Activated CD4-positive, alpha-beta T cell treated with anti-CD3 and anti-CD28 coated beads, Interleukin-2, amount 10 ng/mL, durations not matched to agents 7 days and 5 days (primary cell): ENCODE measurements at places on chromosomes 12 and 14. TPM values are rescaled to one million over a fixed set of nuclear protein-coding genes. Genes with fewer than 3 reads are reported as not detected.

GRCh38 chr12:57111031-57111734 lies at the start of gene STAT6:
TSS of gene STAT6 (minus strand) at chr12:57111362. CDS start at chr12:57108278, 3,084 bp downstream.
- H3K4me3 ChIP-seq, result peak within 1 kb of the TSS; percentile 88
- peaks cover 31% of the 10 kb centered on the region for H3K36me3 ChIP-seq
- H3K27me3 ChIP-seq, result no peaks in the 10 kb centered on the region
- peaks cover 54% of the 10 kb centered on the region for H3K4me1 ChIP-seq
- DNase-seq, result peak; percentile 95
- H3K27ac ChIP-seq, result peak within 1 kb of the TSS; percentile 95

DNA sequence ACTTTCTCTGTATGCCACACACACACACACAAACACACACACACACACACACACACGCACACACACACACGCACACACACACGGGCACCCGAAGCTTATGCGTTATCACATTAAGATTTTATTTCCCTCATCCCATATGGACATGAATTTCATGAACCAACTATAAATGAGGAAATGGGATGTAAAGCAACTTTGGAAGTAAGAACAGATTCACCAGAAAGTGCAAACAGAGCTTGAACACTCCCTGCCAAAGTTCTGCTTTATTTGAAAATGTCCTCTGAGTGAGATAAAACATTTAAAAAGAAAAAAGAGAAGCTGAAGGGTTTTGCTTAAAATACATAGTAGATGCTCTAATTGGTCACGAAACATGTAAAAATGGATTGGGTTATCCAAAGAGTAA lies 90.4 kb upstream of the OTX2 start:
- no peaks in the 10 kb centered on the region for H3K4me1 ChIP-seq
- H3K36me3 ChIP-seq, result no peaks in the 10 kb centered on the region
- H3K27ac ChIP-seq, result no peak overlapping the region

- H3K27ac ChIP-seq, result no peak overlapping the region
- no peak overlapping the region for H3K4me3 ChIP-seq
- peaks cover 14% of the 10 kb centered on the region for H3K36me3 ChIP-seq
- H3K4me1 ChIP-seq, result peaks cover 14% of the 10 kb centered on the region
- no peak for DNase-seq
- H3K27me3 ChIP-seq, result no peaks in the 10 kb centered on the region
These were observed 57.3 kb downstream of the ETV6 start for GRCh38 chr12:11706509-11707379.

GRCh38 chr12:88142610-88142991 lies 494 bp downstream of the TMTC3 start:
- peaks cover 11% of the 10 kb centered on the region for H3K36me3 ChIP-seq
- peaks cover 32% of the 10 kb centered on the region for H3K4me1 ChIP-seq
- peak overlapping the region; percentile 88 for H3K4me3 ChIP-seq
- H3K27me3 ChIP-seq, result no peaks in the 10 kb centered on the region

DNA sequence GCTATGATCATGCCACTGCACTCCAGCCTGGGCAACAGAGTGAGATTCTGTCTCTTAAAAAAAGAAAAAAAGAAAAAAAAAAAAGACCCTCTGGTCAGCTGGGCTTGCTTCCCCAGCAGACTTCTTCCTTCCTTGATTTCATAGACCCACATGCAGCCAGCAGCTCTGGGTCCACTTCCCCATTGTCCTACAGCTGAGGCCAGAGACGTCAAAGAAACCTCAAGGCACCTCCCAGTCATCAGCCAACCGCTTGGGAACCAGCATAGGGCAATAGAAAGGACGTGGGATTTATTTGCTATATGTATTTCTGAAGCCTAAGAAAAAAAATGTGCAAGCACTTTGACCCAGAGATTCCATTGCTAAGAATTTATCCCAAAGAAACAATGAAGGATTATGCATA lies 35.4 kb upstream of the SPPL3 start:
- DNase-seq, result no peak
- no peaks in the 10 kb centered on the region for H3K36me3 ChIP-seq
- no peak overlapping the region for H3K4me3 ChIP-seq
- no peak overlapping the region for H3K27ac ChIP-seq

- DNase-seq, result no peak
- H3K4me3 ChIP-seq, result no peak overlapping the region
- H3K27ac ChIP-seq, result no peak overlapping the region
- H3K27me3 ChIP-seq, result no peaks in the 10 kb centered on the region
- no peaks in the 10 kb centered on the region for H3K36me3 ChIP-seq
- no peaks in the 10 kb centered on the region for H3K4me1 ChIP-seq
These were observed 198.6 kb downstream of the RPAP3 start for GRCh38 chr12:47507221-47507620.

GRCh38 chr12:112964067-112964670 lies 14.2 kb upstream of the OAS2 start:
- H3K36me3 ChIP-seq, result peaks cover 91% of the 10 kb centered on the region
- H3K4me3 ChIP-seq, result no peak overlapping the region
- H3K4me1 ChIP-seq, result peaks cover 21% of the 10 kb centered on the region
- no peak for DNase-seq
- no peak overlapping the region for H3K27ac ChIP-seq

DNA sequence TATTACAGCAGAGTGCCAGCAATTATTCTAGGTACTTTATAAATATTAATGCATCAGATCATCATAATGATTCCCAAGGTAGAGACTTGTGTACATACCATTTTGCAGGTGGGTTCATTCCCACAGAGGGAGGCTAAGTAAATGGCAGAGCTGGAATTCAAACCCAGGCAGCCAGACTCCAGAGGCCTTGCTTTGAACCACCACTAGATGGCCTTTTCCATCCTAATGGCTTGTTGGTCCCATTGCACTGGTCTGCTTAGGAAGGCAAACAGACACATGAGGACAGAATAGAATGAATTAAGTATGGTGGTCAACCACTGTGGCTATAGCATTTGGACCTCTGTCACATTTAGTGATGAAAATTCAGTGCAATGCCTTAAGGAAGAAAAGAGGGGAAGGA lies 158.7 kb downstream of the METTL25 start:
- peaks cover 4% of the 10 kb centered on the region for H3K27me3 ChIP-seq
- H3K27ac ChIP-seq, result no peak overlapping the region
- H3K4me3 ChIP-seq, result no peak overlapping the region
- DNase-seq, result no peak

- no peaks in the 10 kb centered on the region for H3K36me3 ChIP-seq
- peaks cover 7% of the 10 kb centered on the region for H3K4me1 ChIP-seq
- no peaks in the 10 kb centered on the region for H3K27me3 ChIP-seq
- H3K4me3 ChIP-seq, result no peak overlapping the region
- no peak overlapping the region for H3K27ac ChIP-seq
- DNase-seq, result no peak
These were observed 15.5 kb downstream of the SLC25A29 start for GRCh38 chr14:100290607-100291304.

DNA sequence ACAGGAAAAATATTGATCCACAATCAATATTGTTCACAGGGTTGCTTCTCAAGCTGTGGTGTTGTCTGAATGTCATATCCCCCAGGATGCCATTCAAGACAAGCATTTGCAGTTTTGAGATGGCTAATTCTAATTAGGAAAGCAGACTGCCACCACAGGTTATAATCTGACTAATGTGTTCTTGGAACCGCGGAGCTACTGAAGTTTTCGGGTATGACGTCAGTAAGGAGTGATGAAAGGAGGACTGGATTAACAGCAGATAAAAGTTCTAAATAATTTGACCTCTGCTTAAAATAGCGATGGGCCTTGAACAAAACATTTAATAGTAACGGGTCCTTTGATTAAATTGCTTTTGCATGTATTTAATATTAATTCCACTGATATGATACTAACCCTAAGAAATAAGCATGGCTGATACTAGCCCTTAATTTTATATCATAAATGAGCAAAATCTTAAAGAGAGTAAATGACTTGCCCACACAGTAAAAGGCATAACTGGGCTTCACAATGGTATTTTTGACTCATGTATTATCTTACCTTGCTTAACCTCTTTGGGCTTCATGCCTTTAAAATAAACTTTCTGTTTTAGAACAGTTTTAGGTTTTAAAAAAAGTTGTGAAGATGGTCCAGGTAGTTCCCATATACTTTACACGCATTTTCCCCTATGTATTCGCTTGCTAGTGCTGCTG lies 50.3 kb downstream of the TSHR start:
- H3K4me3 ChIP-seq, result no peak overlapping the region
- H3K27ac ChIP-seq, result no peak overlapping the region
- DNase-seq, result no peak
- peaks cover 7% of the 10 kb centered on the region for H3K27me3 ChIP-seq
- H3K36me3 ChIP-seq, result no peaks in the 10 kb centered on the region
- H3K4me1 ChIP-seq, result no peaks in the 10 kb centered on the region

GRCh38 chr14:50865391-50866076 lies 6.3 kb upstream of the ABHD12B start:
- H3K4me3 ChIP-seq, result no peak overlapping the region
- H3K27me3 ChIP-seq, result peaks cover 58% of the 10 kb centered on the region

DNA sequence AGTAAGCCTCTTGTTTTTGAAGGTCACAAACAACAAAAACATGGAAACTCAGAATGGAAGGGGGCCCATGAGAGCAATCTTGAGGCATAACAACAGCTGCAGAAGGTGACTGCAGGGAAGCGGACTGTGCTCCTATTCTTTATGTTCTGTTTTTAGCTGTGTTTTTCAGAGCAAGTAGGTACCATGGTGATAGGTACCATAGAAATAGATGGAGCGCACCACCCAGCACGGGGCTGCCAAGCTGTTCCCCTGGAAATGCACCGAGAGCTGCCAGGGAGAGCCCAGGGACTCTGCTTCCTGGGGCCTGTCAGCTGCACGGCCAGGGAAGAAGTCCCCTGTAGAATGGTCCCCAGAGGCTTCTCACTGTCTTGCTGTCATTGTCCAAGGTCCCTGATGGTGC lies 32.8 kb downstream of the DGLUCY start:
- peaks cover 47% of the 10 kb centered on the region for H3K4me1 ChIP-seq
- no peak overlapping the region for H3K27ac ChIP-seq
- no peaks in the 10 kb centered on the region for H3K27me3 ChIP-seq
- no peak for DNase-seq
- no peak overlapping the region for H3K4me3 ChIP-seq
- peaks cover 59% of the 10 kb centered on the region for H3K36me3 ChIP-seq

- H3K27me3 ChIP-seq, result no peaks in the 10 kb centered on the region
- H3K4me3 ChIP-seq, result no peak overlapping the region
- H3K36me3 ChIP-seq, result no peaks in the 10 kb centered on the region
- no peaks in the 10 kb centered on the region for H3K4me1 ChIP-seq
- no peak for DNase-seq
These were observed 12.9 kb downstream of the RIMBP2 start for GRCh38 chr12:130702966-130703732.

DNA sequence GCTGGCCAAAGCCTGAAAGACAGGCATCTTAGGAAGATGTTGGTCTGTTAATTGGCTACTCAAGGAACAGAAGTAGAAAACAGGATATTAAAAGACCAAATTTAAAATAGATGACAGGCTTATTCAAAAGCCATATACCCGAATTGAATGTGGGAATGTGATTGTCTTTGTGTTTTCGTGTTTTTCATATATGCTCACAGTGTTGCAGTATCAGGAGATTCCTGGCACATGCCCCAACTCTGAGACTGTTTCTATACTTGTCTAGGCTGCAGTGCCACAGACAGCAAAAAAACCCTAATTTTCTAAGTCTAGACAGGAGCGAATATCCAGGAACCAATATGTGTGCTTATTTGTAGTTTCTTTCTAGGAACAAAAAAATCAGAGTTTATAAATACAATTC lies 57.4 kb upstream of the KRR1 start:
- peaks cover 8% of the 10 kb centered on the region for H3K27me3 ChIP-seq
- H3K27ac ChIP-seq, result no peak overlapping the region
- no peak overlapping the region for H3K4me3 ChIP-seq
- DNase-seq, result no peak

DNA sequence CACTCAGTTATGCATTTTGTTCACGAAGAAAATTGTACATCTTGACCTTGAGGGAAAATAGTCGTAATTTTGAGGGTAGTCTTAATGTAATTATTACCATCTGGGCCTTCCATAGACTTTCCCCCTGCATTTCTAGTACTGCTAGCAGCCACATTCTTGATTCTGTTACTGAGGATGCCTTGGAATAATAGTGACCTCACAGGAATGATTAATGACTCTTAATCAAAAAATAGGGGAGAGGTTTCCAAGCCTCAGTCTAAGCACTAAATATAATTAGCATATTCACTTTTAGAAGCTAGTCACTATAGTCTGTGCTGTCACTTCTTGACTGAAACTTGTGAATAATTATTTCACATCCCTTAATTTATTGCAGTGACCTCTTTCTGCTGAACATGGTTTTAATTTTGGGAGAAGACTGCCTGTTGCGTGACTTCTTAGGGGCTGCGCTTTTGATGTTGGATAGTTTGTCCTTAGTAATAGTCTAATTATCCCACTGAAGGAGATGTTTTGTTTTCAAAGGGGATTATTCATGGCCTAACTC lies 400.5 kb downstream of the ADAMTS20 start:
- no peaks in the 10 kb centered on the region for H3K27me3 ChIP-seq
- H3K4me1 ChIP-seq, result no peaks in the 10 kb centered on the region
- no peak for DNase-seq
- H3K27ac ChIP-seq, result no peak overlapping the region
- no peaks in the 10 kb centered on the region for H3K36me3 ChIP-seq
- no peak overlapping the region for H3K4me3 ChIP-seq

- H3K27me3 ChIP-seq, result peaks cover 10% of the 10 kb centered on the region
- DNase-seq, result no peak
- no peak overlapping the region for H3K27ac ChIP-seq
These were observed 205.9 kb upstream of the PELI2 start for GRCh38 chr14:55912344-55912743.

DNA sequence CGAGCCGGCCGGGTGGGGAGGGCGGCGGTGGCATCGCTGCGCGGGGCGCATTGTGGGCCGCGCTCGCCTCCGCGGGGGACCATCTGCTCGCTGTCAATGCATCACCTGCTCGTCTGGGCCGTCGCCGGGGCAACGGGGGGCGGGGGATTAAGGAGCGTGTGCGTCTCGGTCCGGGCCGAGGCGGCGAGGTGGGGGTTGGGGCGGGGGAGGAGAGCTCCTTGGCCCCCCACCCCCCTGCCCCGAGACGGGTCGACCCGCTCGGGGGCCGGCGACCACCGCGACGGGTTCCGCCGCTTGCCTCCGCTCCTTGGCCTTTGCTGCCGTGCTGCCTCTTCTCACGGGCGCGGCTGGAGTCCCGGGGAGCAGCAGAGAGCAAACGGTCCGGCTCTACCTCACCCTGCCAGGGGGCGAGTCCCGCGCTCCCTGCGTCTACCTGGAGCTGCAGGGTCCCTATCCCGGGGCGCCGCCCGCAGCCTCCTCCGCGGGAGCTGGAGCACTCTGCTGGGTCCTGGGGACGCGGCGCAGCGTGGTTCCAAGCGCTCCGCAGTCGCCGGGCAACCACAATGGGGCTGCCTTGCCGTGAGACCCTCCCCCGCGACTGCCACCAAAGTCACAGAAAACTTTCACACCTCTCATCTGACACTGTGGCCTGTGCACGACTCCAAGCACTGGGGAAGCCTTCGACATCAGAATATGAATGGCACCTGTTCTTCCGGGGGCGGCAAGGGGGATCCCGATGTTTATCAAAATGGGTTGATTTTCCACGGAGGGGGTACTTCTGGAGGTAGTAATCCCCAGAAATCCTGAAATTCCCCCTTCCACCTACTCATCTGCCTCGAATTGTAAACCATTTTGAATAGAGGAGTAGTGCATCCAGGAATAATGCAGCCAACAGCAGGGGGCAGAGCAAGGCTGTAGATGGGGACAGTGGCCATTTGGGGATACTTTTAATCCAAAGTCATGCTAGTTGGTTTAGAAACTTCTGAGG lies at the start of gene C12orf42:
C12orf42 (minus strand) TSS at position 500 of the 988 bp plus-strand sequence. CDS start 17,542 bp downstream, outside the sequence.
- H3K4me3 ChIP-seq, result peak within 1 kb of the TSS; percentile 64
- no peaks in the 10 kb centered on the region for H3K36me3 ChIP-seq
- DNase-seq, result peak; percentile 37
- H3K4me1 ChIP-seq, result peaks cover 11% of the 10 kb centered on the region

The HOXC10 gene
- total RNA-seq, result not detected

The SLC22A17 gene
- 3.0 TPM for total RNA-seq

The MMP17 gene
- not detected for total RNA-seq

The RNASE4 gene
- 0.92 TPM for total RNA-seq

The RAB15 gene
- 4.9 TPM for total RNA-seq

The GPR132 gene
- total RNA-seq, result 46.6 TPM

The HVCN1 gene
- total RNA-seq, result 18.7 TPM

The PRB2 gene
- not detected for total RNA-seq
